ENCODE measurements at places on chromosomes 5 and 9.
A peak's percentile ranks its signal among the peaks of the same experiment; 100 is the strongest.

GRCh38 chr5:32147236-32147635, 26.9 kb downstream of the GOLPH3 start:
- DNase-seq = peak; percentile 37

- no peak for DNase-seq
These were observed 376.3 kb upstream of the ACTBL2 start for GRCh38 chr5:57858905-57859304.

- DNase-seq = no peak
These were observed 14.8 kb downstream of the C5orf15 start for GRCh38 chr5:133953568-133954145.

DNA sequence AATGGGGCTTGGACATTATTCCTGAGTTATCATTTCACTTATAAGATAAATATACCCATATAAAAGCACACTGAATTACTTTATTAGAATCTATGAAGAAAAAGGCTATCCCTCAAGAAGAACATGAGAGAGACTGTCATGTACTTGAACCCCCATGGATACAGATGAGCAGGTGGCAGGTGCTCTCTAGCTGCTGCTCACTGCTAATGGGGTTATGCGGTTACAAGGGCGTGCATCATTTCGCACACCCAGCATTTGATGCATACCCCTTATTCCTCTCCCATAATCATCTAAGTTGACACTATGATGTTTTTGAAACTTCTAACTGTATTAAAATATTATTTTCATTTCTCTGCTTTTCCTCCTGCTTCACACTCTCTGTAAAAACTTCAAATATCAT, 16.4 kb downstream of the ITK start:
- DNase-seq = no peak

DNA sequence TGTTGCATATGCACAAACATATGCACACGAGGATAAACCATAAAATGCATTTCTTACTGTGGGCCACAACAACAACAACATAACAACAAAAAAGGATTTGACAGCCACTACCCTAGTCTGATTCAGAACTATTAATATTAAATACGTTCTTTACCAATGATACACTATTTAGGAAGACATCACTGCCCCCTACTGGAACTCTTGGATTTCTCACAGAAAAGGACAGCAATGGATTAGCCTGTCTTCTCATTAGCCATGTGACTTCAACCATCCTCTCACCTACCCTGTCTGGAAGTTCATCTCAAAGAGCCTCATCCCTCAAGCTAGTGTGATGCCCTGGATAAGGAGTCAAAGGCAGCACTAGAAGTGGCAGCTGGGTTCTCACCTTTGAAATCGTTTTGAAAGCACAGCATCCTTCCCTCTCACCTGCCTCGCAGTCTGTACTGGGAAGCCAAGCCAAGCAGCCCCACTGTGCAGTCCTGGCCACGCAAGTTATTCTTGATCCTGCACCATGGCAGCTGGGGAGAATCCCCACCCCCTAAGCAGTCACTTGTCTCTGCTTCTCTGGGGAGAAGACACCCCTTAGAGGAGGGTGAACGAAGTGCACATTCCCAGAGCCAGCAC, 64.6 kb downstream of the SH3TC2 start:
- no peak for DNase-seq
